Stimulated activated CD4-positive, alpha-beta T cell treated with anti-CD3 and anti-CD28 coated beads, Interleukin-12 subunit alpha, Interleukin-12 subunit beta, amount 100 ng/mL, for 4 hours (primary cell): ENCODE measurements at places on chromosomes 13 and 19.
A peak's percentile ranks its signal among the peaks of the same experiment; 100 is the strongest.

- no peak for DNase-seq
Observed at GRCh38 chr13:114296902-114297301, 15.5 kb downstream of the UPF3A start.

- DNase-seq: peak; percentile 27
Observed at GRCh38 chr19:4523306-4524110, 5.2 kb upstream of the PLIN4 start.

- no peak for DNase-seq
Observed at GRCh38 chr19:28614634-28615545, 598.1 kb downstream of the UQCRFS1 start.

- no peak for DNase-seq
Observed at GRCh38 chr13:80726868-80727267, 385.9 kb upstream of the SPRY2 start.

GRCh38 chr19:54335164-54335563 lies 3.8 kb downstream of the LILRA4 start:
- DNase-seq: no peak

DNA sequence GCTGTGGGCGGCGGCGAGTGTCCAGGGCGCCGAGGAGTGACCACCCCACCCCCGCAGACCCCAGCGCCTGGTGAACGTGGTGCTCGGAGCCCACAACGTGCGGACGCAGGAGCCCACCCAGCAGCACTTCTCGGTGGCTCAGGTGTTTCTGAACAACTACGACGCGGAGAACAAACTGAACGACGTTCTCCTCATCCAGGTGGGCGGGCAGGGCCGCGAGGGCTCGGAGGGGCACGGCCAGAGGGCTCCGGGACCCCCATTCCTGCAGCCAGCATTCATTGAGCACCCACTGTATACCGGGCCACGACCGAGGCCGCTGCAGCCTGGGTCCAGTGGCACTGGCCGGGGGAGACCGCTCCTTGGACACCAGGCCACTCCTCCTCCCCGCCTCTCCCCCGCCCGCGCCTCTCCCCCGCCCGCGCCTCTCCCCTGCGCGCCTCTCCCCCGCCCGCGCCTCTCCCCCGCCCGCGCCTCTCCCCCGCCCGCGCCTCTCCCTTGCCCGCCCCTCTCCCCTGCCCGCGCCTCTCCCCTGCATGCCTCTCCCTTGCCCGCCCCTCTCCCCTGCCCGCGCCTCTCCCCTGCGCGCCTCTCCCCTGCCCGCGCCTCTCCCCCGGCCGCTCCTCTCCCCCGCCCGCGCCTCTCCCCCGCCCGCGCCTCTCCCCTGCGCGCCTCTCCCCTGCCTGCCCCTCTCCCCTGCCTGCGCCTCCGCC lies 3.2 kb downstream of the PRTN3 start:
- no peak for DNase-seq

- no peak for DNase-seq
Observed at GRCh38 chr13:112892426-112893206, 76.4 kb upstream of the MCF2L start.

- DNase-seq: no peak
Observed at GRCh38 chr13:113855012-113855921, 8.6 kb downstream of the GAS6 start.

- DNase-seq: no peak
Observed at GRCh38 chr13:26786651-26787295, 26.2 kb upstream of the GPR12 start.

DNA sequence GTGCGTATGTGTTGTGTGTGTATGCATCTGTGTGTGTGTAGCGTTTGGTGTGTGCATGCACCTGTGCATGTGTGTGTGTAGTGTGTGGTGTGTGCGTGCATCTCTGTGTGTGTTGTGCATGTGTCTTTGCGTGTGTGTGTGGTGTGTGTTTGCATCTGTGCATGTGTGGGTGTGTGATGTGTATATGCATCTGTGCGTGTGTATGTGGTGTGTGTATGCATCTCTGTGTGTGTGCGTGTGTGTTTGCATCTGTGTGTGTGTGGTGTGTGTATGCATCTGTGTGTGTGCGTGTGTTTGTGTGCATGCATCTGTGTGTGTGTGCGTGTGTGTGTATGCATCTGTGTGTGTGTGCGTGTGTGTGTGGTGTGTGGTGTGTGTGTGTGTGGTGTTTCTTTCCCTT lies 20.6 kb downstream of the CELF5 start:
- no peak for DNase-seq

- no peak for DNase-seq
Observed at GRCh38 chr19:6725513-6726231, 5.2 kb upstream of the C3 start.
